ENCODE measurements at places on chromosomes 12 and 14. TPM values are rescaled to one million over a fixed set of nuclear protein-coding genes. Genes with fewer than 3 reads are reported as not detected.
A peak's percentile ranks its signal among the peaks of the same experiment; 100 is the strongest.

Gene METTL3
- 98.9 TPM for total RNA-seq

Gene SLC7A7
- 1.5 TPM for total RNA-seq

Gene CHMP4A
- 99.3 TPM for total RNA-seq

Gene SDR9C7
- not detected for total RNA-seq

Gene SLC35F4
- not detected for total RNA-seq

Gene CDH24
- 1.6 TPM for total RNA-seq

DNA sequence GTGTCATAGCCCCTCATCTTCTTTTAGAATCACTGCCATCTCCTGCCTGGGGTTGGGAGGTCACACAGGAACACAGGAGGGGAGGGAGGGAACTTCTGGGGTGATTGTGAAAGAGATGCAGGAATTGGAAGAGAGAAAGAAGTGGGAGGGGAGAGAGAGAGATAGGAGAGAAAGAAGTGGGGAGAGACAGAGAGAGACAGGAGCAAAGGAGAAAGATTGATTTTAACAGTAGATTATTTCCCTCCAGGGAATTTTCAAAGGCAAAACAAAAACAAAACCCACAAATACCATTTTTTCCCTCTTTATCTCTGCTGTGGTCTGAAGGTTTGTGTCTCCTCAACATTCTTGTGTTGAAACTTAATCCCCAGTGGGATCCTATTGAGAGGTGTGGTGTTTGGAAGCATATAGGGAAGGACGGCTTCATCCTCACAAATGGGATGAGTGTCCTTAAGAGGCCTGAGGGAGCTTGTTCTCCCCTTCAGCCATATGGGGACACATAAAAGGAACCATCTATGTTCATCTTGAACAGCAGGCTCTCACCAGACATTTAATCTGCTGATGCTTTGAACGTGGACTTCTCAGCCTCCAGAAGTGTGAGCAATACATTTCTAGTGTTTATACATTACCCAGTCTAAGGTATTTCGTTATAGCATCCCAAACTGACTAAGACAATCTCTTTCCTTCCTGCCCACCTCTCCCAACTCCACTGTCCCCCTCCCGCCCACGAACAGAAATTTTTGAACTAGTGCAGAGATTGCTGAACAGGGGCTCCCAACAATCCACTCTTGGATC lies 134.9 kb upstream of the MAX start:
- no peak for DNase-seq

GRCh38 chr12:54680374-54680773 lies 32.2 kb upstream of the DCD start:
- no peak for DNase-seq

DNA sequence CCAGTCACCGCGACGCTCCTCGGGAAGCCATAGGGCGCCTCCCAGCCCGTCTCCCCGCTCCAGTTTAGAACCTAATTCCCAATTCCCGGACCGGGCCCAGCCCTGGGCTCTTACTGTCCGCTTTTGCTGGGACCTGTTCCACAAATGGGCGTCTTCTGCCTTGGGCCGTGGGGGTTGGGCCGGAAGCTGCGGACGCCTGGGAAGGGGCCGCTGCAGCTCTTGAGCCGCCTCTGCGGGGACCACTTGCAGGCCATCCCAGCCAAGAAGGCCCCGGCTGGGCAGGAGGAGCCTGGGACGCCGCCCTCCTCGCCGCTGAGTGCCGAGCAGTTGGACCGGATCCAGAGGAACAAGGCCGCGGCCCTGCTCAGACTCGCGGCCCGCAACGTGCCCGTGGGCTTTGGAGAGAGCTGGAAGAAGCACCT lies 797 bp downstream of the UNG start:
- DNase-seq: no peak

DNA sequence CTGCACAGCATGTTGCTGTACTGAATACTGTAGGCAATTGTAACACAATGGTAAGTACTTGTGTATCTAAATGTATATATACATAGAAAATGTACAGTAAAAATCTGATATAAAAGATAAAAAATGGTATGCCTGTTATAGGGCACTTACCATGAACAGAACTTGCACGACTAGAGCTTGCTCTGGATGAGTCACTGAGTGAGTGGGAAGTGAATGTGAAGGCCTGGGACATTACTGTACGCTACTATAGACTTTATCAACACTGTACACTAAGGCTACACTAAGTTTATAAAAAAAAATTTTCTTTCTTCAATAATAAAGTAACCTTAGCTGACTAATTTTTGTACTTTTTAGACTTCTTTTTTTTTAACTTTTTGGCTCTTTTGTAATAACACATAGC lies 24.2 kb upstream of the NEDD1 start:
- no peak for DNase-seq

GRCh38 chr12:43123461-43123860 lies 428.5 kb downstream of the ADAMTS20 start:
- no peak for DNase-seq

GRCh38 chr12:75635606-75636444 lies 124.4 kb upstream of the KRR1 start:
- peak; percentile 11 for DNase-seq

- no peak for DNase-seq
Measured at GRCh38 chr14:51680031-51680430, 28.3 kb downstream of the FRMD6 start.

GRCh38 chr14:103537175-103537990 lies 8.4 kb downstream of the TRMT61A start:
- DNase-seq: no peak

- no peak for DNase-seq
Measured at GRCh38 chr12:80187660-80188090, 88.3 kb downstream of the OTOGL start.

DNA sequence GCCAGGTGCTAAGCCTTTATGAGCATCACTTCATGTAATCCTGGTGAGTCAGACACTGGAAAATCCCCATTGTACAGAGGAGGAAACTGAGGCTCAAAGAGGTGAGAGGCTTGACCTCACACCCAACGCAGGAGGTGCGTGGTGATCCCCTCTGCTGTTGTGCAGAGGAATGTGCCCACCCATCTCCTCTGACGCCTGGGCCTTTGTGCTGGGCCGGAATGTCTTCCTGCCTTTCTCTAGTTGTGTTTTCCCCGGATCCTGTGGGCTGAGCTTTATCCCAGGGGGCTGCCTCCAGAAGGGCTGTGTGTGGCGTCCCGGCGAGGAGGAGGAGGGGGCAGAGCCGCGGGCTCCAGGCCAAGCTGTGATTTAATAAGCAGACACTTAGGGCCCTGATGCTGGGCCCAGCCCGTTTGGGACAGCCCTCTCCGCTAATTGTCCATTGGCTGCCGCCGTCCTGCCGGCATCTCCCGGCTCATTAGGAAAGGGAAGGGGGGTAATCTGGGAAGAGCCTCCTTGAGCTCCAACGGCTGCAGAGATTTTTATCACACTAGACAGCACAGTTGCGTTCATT lies 653.6 kb downstream of the MED13L start:
- DNase-seq: no peak

- DNase-seq: no peak
Measured at GRCh38 chr14:105664691-105665090, 138.3 kb downstream of the TMEM121 start.

DNA sequence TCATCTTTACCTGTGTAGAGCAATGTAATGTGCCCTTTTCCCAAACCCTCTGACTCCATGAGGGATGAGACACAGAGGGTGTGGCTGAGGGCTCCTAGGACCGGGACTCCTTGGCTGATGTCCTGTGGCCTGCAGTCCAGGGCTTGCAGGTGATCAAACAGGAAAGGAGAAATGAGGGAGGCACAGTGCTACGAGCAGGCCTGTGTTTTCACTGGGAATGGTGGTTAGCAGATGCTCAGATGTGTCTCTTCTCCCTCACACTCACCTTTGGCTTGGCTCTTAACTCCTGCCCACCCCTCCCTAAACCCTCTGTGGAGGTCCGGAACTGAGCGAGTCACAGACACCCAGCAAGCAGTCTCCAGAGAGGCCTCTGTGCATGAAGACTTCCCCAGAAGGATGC lies 254.4 kb downstream of the DAD1 start:
- DNase-seq: no peak

- DNase-seq: no peak
Measured at GRCh38 chr12:19895246-19896020, 456.1 kb downstream of the AEBP2 start.

DNA sequence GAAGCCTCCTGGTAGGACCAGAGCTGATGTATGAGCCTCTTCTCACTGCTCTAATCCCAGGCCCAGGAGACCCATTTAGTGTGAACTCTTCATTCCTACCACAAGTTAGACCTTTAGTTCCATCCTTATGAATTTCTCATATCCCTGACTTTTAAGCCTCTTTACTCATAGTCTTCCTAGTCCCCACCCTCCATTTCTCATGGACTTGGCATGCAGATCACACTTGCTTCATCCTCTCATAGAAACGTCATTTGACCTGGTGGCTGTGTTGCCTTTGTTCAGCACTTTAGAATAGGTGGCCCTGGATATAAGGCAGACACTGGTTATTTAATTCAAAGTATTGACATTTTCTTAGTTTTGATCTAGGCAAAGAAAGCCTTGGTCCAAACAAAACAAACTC lies 99.5 kb downstream of the SLC16A7 start:
- no peak for DNase-seq

DNA sequence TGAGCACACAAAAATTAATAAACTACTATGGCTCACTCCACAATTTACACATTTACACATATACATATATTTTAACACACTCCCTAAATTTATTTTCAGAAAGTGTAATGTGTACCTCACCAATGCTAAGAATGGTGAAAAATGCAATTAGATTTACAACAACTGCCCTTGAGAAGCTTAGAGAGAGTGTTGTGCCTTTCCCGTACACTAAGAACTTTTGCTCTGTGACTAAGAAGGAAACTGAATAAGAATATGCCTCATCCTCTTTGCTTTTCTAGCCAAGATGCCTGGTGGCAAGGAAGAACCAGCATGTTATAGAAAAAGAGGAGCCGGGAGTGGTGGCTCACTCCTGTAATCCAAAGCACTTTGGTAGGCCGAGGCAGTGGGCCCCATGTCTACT lies 62.3 kb downstream of the SINHCAF start:
- DNase-seq: no peak

DNA sequence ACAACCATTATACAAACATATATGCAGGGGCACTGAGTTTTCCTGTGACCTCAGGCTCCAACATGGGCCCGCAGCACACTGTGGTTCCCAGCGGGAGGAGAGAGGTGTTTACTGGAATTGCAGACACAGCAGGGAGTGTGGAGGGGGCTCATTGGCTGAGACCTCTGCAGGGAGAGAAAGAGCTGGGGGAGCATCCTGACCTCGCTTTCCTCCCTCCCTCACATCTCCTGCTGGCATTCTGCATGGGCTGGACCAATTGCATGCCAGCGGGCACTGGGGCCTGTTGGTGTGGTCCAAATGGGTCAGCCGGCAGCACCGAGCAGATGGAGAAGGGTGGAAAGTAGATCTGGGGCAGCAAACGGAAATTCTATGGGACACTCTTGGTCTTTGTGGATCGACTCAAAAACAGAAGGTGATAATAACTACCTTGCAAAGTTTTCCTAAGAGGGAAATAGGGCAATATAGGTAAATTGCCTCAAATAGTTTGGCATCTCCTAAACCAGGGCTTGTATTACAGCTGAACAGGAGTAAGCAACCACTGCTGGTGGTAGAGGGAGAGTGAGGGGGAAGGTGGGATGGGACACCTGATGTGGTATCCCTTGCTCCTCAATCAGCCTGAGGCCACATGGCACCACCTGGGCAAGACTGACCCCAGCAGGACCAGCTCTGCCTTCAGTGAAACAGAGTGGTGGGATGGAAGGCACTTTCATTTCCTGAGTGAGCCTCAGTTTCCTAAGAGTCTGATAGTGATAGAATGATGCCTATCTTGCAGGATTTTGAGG lies 86.9 kb downstream of the NTF3 start:
- DNase-seq: no peak

DNA sequence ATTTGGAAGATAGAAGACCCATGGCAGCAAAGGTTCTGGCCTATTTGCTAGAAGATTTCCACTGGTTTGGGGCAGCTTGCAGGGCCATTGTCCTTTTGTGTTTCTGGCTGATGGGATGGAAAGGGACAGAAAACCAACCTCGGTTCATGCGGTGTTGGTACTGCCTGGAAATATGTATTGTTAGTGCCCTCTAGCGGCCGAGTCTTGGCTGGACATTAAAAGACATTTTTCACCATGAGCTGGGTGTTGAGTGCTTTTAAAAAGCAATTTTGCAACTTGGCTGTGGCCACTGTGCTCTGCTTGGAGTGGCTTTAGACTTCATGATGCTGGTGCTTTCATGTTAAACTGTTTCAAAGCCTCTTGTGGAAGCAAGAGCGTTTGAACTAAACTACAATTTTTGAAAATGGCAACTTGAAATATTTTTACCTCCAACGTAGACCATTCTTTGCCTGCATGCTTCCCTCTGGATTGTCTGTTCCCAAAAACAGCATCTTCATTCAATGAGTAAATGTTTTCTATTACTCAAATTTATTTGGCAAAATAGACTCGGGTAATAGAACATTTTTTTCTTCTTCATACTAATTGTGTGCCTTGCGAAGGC lies 102.7 kb upstream of the TBX5 start:
- DNase-seq: peak; percentile 53

GRCh38 chr12:44509471-44509870 lies 366.6 kb downstream of the NELL2 start:
- no peak for DNase-seq

GRCh38 chr14:101017806-101018560 lies 114.5 kb upstream of the RTL1 start:
- DNase-seq: no peak

GRCh38 chr12:74541074-74541473 lies 3.4 kb downstream of the ATXN7L3B start:
- no peak for DNase-seq

DNA sequence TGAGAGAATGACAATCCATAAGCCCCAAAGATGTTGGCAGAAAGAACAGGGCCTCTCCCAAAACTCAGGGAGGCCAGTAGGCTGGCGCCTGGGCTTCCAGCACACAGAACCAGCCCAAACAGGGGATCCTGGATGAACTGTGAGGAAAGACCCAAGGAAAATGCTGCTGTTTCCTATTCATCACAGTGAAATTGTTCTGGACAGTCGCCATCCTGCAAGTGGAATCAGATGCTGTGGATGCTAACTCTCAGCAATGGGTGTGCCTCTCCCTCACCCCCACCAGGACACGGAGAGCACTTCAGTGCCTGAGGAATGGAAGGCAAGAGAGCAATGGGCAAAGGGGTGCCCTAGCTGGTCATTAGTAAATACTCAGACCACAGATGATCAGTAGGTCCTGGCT lies 80.8 kb downstream of the ANO2 start:
- no peak for DNase-seq

DNA sequence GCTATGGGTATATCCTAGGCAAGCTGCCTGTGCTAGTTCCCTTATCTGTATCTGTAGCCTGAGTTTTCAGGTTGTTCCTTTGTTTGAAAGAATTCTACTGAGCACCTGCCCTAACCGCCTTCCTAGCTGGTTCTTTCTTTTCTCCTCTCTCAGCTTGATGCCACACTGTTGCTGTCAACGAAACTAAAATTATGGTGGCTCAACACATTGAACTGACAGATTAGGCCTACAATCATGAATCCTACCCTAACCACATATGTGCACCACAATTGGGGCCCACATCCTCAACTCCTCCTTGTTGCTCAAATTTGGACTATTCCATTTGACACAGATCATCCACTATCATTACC lies 36.2 kb upstream of the RESF1 start:
- DNase-seq: no peak

All from CD4-positive, alpha-beta memory T cell (primary cell).